ENCODE measurements at places on chromosomes 7 and 10. TPM values are rescaled to one million over a fixed set of nuclear protein-coding genes. Genes with fewer than 3 reads are reported as not detected.

- peak; percentile 48 for DNase-seq
These were observed 1.1 kb downstream of the TRRAP start for GRCh38 chr7:98879198-98879978.

DNA sequence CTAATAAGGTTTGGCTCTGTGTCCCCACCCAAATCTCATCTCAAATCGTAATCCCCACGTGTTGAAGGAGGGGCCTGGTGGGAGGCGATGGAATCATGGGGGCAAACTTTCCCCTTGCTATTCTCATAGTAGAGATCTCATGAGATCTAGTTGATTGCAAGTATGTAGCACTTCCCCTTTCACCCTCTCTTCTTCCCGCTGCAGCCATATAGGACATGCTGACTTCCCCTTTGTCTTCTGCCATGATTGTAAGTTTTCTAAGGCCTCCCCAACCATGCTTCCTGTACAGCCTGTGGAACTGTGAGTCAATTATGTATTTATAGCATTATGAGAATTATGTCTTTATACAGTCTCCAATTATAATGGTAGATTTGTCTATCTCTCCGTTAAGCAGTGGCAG lies 594.5 kb downstream of the ACTR3B start:
- no peak for DNase-seq

DNA sequence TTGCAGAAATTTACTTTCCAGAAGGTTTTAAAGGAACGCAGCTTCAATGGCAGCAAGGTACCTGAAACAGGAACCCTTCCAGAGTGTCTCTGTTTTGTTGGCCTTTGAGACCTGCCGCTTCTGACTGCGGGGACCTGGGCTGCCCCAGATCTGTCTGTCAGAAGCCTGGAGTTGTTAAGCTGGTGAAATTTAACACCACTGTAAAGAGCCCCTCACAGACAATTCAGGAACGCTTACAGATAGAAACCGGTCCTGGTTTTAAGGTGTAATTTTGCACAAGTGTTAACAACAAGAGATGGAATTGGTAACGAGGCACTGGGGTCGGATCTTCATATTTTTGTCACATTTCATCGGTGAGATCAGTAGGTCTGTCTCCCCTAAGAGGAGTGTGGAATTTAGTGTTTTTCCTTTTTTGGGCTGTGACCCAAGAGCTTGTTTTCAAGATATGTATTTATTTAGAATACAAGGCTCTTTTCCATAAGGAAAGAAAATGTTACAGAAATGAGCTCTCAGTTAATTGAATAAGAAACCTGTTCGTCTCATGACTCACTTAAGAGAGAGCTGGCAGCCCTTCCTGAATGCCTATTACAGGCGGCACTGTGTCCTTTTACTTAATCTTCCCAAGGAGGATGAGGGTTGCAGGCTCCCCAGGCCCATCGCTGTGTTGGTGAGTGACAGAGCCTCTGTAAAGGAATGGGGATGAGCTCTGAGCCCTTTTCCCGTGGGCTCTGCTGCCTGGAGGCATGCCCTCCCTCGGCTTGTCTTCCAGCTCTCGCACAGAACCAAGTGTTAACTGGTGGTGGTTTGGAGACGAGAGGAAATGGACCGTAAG lies 168.7 kb downstream of the CUX1 start:
- peak; percentile 72 for DNase-seq

- peak; percentile 35 for DNase-seq
These were observed 11.4 kb downstream of the ZNF488 start for GRCh38 chr10:47372726-47373125.

DNA sequence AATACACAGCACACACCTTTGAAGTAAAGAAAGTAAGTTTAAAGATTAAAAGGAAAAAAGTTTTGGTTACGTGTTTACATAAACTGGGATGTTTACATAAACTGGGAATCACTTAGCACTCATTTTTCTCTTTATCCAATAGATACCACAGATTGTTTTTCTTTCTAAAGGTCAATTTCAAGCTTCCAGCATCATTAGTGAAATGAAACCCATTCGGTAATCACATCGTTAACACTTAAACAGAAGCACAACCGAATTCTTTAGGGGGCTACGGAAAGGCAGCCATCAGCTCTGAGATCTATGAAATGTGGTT lies 1.1 kb downstream of the ODAD2 start:
- no peak for DNase-seq

- DNase-seq: no peak
These were observed 176.1 kb upstream of the TNS3 start for GRCh38 chr7:47757921-47758411.

- DNase-seq: no peak
These were observed 8.9 kb upstream of the TMED4 start for GRCh38 chr7:44590910-44591309.

DNA sequence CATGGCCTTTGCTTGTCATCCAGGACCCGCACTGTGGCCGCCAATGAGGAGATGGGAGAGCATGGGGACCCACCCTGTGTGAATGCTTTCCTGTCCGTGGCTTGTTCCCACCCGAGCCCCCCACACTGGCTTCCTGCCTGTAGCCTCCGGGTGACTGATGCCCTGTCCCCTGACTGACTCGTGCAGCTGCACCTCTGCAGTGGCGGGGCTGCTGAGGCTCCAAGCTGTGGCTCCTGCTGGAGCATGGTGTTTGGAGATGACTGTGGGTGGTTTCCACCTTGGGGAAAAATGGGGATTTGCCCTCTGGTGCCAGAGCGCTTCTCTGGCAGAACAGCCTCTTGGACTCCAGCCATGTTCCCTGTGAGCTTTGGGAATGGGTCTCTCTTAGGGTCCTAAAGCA lies 2.1 kb downstream of the CAMK1D start:
- no peak for DNase-seq

DNA sequence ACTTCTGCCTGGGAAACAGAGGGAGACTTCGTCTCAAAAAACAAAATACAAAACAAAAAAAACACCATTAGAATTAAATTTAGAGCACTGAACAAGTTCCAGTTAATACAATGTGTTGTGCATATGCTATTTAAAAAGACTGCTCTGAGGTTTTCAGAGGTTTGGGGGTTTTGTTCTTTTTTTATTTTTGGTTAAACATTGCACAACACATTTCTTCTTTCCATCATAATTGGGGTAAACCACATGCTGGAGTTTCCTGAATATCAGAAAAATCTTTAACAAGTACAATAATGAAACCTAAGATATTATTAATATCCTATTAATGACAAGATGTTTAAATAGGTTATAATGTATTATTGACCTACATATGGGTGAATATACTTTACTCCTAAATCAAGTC lies 26.3 kb downstream of the IGF2BP3 start:
- no peak for DNase-seq

DNA sequence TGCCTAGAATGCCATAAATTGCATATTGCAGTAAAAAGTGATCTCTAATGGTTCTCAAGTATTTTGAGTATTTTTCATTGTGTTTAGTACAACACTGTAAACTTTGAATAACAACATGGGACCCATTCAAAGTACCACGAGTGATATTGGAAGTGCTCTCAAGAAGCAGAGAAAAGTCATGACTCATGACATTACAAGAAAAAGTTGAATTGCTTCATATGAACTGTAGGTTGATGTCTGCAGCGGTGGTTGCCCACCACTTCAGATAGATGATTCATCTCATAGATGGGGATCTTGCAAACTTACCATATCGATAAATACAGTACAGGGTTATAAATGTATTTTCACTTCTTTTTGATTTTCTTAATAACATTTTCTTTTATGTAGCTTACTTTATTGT lies 33.9 kb downstream of the ENTPD1 start:
- DNase-seq: no peak

- no peak for DNase-seq
These were observed 274.7 kb downstream of the GFRA1 start for GRCh38 chr10:115998301-115998700.

DNA sequence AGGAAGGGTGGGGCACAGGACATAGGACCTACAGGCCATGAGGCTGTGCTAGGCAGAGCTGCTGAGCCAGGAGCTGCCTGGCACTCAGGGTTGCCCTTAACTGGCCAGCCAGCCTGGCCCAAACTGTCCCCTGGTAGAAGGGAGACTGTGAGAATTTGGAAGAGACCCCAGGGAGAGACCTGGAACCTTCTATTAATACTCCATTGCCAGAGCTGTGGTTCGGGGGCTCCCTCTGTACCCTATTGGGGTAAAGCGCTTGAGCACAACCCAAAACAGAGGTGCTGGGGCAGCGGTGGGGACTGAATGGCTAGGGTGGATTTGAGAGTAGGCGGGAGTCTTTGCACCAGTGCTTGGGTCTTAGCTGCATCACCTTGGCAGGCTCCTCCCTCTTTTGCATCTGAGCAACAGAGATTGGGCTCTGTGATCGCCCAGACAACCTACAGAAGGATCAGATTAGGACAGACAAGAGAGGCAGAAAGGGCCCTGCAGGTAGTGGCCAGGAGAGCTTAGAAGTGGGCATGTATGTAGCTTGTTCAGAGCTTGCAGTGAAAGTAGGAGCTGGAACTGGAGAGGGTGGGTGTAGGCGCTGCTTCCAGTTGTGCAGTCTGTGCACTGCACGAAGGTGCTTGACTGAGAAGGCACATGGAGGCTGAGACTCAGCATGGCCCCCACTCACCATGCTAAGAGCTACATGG lies 53.3 kb downstream of the ADCYAP1R1 start:
- DNase-seq: peak; percentile 34

GRCh38 chr10:11684717-11685645 lies 57.2 kb upstream of the ECHDC3 start:
- peak; percentile 61 for DNase-seq

DNA sequence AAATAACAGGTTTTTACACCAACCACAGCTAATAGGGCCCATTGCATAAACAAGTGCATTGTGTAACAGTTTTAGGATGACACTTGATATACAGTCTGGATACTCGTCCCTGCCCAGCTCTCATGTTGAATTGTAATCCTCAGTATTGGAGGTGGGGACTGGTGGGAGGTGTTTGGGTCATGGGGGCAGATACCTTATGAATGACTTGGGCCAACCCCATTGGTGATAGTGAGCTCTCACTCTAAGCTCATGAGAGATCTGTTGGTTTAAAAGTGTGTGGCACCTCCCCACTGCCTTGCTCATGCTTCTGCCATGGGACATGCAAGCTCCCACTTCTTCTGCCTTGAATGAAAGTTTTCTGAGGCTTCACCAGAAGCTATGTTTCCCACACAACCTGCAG lies 136.7 kb downstream of the PDE1C start:
- DNase-seq: no peak

DNA sequence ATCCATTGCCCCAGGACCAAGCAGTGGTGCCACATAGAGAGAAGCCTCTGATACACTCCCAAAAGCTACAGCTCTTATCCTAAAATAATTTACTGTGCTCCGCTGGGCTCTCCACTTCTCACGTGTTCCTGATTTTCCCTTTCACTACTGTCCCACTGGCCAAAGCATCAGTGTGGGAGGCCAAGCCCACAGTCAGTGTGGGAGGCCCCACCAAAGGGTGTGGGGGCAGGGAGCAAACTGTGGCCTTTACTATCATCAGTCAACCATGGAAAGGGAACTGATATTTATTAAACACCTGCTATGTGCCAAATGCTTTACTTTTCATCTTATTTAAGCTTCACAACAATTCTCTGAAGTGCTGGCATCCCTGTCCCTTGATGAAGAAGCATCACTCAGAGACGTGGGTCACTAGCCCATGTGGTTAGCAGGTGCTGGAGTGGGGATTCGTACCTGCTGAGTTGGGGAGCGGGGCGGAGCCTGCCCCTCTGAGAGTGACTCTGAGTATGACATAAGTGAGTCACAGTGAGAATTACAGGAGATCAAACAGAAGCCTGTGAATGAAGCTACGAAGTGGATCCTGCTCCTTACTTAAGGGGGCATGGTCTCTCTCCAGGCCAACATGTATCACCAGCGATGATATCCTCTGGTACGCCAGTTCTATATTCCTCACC lies 50.4 kb downstream of the PYROXD2 start:
- DNase-seq: no peak

DNA sequence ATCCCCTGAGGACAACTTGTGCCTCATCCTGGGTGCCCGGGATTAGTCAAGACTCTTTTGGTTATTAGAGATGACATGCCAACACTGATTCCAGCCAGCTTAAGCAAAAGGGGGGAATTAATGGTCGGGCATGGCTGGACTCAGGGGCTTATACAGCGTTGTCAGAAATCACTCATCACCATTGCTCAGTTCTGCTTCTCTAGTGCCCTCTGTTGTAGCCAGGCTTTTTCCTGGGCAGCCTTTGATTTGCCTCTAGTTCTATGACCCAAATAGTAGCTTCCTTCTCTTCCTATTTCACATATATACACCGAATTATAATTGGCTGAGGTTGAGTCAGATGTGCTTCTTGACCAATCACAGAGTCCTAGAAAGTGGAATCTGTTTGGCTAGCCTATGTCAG lies 192.0 kb upstream of the HABP2 start:
- no peak for DNase-seq

DNA sequence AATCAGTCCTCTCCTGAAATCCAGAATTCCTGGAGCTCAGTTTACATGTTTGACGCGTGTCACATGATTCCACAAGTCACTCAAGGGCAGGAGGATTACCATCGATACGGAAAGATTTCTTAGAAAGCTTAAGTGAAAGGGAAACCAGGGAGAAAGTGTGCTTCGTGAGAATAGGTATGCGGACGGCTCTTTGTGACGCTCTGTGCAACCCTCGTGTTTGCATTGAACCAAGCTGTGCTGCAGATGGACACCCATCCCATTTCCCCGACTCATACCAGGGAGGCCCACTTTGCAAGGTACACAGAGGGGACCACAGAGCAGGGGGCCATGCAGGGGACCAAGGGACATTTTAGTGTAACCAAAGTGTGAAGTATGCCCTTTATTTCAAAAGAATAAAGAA lies 43.2 kb downstream of the IKZF1 start:
- DNase-seq: no peak

The PGAM2 gene
- 2.7 TPM for total RNA-seq

The CYP3A4 gene
- not detected for total RNA-seq

The TMEM213 gene
- not detected for total RNA-seq

The PRKG1 gene
- total RNA-seq: 8.9 TPM

The FAM25A gene
- not detected for total RNA-seq

The POLR3A gene
- total RNA-seq: 14.3 TPM

The TMEM72 gene
- total RNA-seq: not detected

The ALKBH4 gene
- total RNA-seq: 29.1 TPM

The SPDYE16 gene
- total RNA-seq: not detected
